ENCODE measurements at places on chromosomes 11 and 22.

- DNase-seq = peak; percentile 24
Observed at GRCh38 chr11:97814325-97814959, 1206.3 kb upstream of the CNTN5 start.

- DNase-seq = peak; percentile 25
Observed at GRCh38 chr11:62142043-62142375, 18.2 kb downstream of the INCENP start.

DNA sequence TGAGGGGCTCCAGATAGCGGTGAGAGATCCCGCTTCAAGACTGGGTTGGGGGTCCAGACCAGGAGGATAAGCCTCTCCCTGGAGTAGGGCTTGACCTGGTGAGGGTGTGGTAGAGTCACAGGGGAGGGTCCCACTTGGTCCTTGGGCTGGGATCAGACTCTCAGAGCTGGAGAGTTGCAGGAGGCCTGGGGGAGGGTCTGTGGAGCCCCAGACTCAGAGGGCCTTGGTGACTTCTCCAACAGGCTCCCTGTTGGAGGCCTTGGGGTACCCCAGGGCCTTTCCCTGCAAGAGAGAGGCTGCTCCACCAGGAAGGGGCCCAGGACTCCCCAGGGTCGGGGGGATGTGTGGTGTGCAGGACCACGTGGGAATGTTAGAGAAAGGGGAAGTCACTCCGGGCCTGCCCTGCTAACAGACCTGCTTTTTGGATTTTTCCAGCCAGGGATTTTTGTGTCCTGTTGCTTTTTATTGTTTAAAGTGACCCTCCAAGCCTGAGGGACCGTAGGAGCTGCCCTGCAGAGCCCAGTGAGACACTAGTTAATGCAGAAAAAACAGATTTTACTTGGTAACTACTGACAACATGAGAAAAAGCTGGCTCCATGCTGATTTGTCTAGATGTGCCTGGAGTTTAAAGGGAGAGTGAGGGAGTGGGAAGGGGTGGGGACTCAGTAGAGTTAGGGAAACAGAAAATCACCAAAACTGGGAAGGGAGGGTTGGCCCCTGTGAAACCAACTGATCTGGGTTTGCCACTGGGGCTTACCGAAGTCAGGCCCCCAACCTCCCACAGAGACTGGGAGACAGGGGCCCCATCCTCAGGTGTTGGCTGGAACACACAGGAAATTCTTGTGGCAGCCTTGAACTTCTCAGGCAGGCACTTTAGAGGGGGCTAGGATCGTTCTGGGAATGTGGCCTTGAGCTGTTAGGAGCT lies 801 bp upstream of the TXNRD2 start:
- DNase-seq = peak; percentile 57

DNA sequence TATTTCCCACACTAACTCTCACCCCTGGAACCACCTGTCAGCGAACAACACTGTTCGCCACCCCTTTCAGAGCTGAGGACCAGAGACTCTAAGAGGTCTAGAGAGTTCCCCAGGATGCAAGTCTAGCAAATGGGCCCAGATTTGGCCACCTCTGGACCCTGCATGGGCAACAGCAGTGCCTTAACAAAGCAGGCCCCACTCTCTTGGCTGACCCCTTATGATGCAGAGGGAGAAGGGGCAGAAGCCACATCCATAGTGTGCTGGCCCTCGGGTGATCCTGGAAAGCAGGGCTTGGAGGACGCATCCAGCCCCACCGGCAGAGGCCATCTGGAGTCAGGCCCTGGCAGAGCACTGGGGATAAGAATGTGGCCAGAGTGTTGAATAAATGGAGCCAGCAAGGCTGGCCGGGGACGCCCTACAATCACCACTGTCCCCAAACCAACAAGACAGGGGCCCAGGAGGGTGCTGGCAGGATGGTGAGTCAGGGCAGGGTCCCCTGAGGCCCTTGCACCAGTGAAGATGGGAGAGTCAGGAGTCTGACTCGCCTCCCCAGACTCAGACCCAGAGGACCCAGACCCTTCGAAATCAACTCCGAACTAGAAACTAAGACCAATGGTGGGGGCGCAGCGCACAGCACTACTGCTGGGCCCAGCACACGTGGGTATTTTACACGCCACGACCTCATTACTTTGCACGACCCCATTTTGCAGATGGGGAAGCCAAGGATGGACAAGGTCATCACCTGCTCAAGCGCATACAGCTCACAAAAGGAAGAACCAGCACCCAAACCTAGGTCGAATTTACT lies 6.5 kb downstream of the CSNK1E start:
- peak; percentile 69 for DNase-seq

GRCh38 chr11:90836031-90836430 lies 613.2 kb upstream of the CHORDC1 start:
- DNase-seq = no peak

- no peak for DNase-seq
Observed at GRCh38 chr22:21106000-21106399, 60.3 kb downstream of the LRRC74B start.

Data from Right ventricle myocardium superior (tissue), 1 donor.